T-helper 17 cell (primary cell): ENCODE measurements at places on chromosomes 1 and 21.

- DNase-seq = no peak
Observed at GRCh38 chr1:18922319-18922726, 20.0 kb upstream of the ALDH4A1 start.

DNA sequence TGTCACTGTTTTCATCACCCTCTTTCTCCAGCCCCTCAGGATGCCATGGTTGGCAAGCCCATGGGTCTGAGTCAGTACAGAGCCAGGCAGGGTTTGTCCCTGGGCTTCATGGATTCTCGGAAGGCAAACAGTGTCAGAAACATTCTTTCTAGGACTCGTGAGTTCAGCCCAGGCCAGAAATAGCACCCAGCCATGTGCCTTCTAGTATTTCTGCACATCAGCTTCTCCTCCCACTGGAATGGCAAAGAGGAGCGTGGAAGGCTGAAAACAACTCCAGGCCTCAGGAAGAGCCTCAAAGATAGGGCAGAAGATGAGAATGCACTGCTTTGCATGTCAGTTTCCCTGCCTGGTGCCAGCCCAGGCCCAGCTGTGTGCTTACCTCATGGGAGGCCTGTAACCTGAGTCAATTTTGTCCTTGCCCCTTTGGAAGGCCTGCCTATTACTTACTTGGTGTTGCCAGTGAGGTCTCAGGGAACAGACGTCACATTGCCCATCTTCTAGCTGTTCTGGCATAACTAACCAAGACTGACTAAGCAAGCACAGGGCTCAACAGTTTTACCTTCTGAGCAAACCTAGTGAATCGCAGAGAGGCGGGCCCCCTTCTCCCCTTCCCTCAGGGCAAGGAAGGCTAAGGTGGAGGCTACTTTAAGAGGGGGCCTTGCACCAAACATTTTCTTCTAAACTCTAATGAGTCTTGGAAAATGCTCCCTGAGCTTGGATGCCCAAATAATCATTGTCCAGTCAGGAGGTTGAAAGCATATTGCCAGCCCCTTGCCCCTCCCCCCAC is 42.4 kb downstream of the GLUL start:
- DNase-seq = no peak

DNA sequence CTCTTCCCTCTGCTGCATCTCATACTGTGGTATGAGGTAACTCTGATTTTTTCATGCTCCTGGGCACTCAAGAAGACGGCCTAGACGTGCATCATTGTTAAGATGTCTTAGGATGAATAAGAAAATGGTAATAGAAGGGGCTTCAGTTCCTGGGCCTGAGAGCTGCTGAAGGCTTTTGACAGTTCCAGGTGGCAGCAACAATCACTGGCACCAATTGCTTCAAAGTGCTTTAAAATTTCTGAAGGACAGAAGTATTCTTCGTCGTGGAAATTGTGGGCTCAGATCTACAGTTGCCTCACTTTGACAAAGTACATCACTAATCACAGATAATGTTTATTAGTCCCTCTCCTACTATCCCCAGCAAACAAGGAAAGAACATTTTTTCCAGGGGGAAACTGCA is 536.6 kb upstream of the CAMK1G start:
- DNase-seq = no peak

DNA sequence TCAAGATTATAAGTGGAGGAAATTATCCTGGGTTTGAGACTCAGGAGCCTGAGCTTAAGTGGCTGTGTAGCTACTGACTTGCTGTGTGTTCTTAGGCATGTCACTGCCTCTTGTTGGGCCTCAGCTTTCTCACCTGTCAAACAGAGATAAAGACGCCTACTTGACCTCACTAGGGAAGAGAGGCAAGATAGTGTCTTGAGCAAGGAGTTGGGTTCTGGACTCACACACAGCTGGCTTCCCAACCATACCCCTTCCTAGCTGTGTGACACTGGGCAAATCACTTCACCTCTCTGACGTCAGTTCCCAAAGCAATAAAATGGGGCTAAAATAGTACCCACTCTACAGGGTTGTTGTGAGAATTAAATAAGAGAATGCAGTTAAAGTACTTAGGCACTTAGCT is 11.6 kb upstream of the EPB41 start:
- no peak for DNase-seq

DNA sequence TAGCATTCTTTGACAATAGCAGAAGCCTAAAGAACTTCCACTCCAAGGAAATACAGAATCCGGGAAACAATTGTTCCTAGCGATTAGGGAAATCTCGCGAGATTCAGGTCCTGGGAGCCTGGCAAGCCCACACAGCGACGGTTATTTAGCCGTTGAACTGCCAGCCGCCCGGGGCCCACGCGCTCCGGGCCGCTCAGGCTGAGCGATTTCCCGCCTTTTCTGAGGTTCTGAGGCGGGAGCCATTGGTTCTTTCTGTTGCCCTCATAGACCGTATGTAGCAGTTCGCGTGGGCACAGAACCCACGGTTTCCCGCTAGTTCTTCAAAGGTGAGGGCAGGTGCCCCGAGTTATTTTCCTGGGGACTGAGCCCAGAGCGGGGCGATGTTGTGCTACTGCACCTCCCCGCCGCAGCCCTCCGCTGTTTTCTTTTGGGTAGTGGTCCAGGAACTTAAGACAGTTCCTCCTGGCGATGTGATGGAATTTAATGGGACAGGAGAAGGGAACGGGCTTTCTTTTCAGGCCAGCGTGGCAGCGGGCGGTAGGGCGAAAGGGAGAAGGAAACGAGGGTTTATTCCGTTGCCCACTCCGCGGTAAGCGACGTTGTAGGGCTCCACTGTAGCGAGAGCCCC is at the start of gene SYCP1:
SYCP1 (plus strand) TSS at position 171 of the 628 bp plus-strand sequence. CDS start 602 bp downstream, outside the sequence.
- no peak for DNase-seq

GRCh38 chr21:37811711-37812110 is 104.5 kb downstream of the KCNJ6 start:
- DNase-seq = no peak

GRCh38 chr1:201181726-201182125 is 8.9 kb upstream of the IGFN1 start:
- DNase-seq = no peak
